Spleen (tissue), 13 donors: ENCODE measurements at places on chromosomes 2 and 18. TPM values are rescaled to one million over a fixed set of nuclear protein-coding genes. Genes with fewer than 3 reads are reported as not detected.

CFAP65 gene
- not detected for polyA plus RNA-seq

AQP12B gene
- polyA plus RNA-seq, result 0.03 TPM

GAL3ST2 gene
- not detected for polyA plus RNA-seq

EFR3B gene
- polyA plus RNA-seq, result 0.22 TPM

CXCR1 gene
- 6.6 TPM for polyA plus RNA-seq

KCNG2 gene
- 0.38 TPM for polyA plus RNA-seq

DNA sequence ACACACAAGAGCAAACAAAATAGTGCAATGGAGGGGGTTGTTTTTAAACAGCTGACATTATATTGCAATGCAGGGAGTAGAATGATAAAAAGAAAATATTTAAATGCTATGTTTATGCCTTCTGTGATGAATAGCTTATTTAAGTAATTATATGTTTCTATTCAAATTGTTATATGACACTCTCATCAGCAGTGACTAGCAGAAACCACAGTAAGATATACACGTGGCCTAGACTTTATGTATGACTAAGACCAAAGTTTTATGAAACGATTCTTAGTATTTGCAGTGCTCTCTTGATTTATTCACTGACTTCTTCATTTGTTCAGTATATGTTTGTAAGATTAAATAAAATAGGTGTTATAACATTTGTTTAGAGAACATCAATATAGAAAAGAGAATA, 26.1 kb upstream of the C1D start:
- DNase-seq, result no peak

DNA sequence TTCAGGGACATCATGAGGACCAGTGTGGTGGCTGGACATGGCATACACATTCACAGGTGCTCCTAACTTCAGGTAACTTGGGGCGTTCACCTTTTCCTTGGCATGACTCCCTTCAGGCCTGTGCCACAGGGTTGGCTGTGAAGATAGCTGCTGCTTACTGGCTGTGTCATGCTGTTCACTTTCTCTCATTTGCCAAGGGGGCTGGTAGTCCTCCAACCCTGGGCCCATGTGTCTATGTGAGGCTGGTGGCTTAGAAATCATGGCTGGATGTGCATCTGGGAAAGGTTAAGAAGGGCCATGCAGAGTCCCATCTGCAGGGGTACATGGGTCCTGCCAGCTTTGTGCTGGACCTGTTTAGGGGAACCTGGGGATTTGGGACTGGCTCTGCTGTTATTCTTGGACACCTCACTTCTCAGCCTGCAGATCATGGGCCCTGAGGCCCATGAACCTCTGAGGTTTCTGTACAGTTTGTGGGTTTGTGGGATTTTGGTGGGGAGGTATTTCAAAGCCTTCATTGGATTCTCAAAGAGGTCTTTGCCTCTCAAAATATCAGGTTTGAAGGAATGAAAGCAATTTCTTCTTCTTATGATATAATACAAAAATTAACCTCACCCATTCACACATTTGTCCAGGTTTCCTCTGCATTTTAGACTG, 62.9 kb downstream of the FHOD3 start:
- DNase-seq, result no peak

GRCh38 chr2:171516793-171517192, 5.5 kb upstream of the CYBRD1 start:
- DNase-seq, result no peak

GRCh38 chr2:216475767-216476166, 22.9 kb upstream of the RPL37A start:
- no peak for DNase-seq

GRCh38 chr2:191846515-191847476, at the start of gene CAVIN2:
Gene CAVIN2 (minus strand): TSS chr2:191847088. CDS start chr2:191846925, 163 bp downstream.
- peak; percentile 76 for DNase-seq

DNA sequence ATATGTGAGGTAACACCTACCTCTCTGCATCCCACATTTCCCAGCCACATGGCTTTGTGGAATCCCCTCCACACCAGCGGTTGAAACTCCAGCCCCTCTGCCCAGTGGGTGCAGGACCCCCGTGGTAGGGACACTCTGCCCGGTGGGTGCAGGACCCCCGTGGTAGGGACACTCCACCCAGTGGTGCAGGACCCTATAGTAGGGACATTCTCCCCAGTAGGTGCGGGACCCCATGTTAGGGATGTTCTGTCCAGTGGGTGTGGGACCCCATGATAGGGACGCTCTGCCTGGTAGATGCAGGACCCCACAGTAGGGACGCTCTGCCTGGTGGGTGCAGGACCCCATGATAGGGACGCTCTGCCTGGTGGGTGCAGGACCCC, 11.5 kb downstream of the COPS9 start:
- DNase-seq, result peak; percentile 43

DNA sequence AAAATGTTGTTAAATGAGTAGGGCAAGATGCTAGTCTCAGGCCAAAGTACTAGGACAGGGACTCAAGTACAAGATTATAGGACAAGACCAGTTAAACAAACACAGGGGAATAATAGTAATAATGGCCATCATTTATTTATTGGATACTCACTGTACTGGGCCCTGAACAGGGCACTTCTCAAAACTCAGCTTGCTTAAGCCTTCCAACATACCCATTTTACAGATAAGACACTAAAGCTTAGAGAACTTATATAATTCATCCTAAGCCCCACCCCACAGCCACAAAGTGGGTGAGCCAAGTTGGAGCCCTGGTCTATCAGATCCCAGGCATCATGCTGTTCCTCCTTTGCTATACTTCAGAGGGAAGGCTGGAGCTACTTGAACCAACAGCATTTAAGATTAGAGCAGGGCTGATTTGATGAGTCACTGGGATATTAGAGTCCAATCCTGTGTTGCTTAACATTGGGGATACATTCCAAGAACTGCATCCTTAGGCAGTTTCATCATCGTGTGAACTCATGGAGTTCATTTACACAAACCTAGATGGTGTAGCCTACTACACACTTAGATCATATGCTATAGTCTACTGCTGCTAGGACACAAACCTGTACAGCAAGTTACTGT, 153.6 kb downstream of the MTCL1 start:
- no peak for DNase-seq

- no peak for DNase-seq
Measured at GRCh38 chr2:239905306-239905705, 119.8 kb downstream of the NDUFA10 start.

DNA sequence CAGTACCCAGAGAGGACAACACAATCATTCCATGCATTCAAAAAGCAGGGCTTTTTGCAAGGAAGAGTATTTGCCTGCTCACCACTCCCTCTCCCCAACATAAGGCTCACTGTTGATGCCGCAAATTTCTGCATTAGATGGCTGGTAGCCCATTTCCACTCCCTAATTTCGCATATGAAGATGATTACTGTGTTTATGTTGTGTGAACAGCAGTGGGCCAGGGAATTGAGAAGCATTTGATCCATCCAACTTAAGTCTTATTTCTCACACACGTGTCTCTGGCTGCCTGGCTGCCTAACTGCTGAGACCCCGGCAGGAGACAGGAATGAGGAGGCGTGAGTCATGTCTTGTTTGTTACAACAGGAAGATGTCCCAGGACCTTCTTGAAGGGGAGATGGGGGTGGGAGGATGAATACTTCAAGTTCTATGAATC, 294.1 kb downstream of the ALK start:
- DNase-seq, result no peak

DNA sequence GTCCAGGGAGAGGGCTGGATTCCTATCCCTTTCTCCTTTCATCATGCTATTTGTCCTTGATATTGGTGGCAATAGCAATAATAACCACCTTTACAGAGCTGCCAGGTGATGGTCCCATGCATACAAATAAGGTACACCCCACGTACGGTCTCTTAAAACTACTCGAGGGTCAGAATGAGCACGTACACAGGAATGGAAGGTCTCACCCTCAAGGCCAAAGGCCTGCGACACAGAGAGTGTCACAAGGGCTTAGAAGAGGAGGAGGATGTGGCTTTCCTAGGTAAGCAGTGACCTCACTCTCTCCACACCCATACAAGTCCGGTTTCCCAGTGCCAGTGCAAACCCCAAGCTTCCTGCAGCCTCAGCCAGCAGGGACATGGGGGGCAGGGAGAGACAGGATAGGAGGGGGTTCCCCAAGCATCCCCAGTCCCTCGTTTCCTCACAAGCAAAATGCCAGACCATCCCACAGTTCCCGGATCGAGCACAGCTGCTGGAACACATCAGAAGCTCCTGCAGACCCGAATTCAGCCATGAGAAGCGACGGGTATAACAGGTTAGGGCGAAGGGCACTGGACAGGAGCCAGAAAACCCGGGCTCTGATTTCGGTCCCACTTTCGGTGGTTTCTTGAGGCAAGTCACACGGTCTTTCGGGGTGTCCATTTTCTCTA, 49.2 kb downstream of the PLB1 start:
- no peak for DNase-seq

DNA sequence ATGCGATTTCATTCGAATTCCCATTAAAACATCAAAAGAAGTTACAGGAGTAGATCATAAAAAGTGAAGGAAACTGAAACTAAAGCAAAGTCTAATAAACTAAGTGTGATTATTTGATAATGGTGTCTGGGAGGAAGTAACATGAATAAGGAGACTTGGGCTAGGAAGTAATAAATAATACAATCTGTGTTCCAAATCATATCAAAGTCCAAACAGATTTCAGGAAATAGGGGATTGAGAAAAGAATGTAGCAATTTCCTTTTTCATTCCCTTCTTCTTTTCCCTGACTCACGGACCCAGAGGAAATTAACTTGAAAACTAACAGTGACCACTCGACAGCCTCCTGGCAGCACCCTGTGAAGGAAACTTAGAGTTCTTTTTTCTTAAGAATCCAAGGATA, 758.4 kb upstream of the GCFC2 start:
- DNase-seq, result no peak

DNA sequence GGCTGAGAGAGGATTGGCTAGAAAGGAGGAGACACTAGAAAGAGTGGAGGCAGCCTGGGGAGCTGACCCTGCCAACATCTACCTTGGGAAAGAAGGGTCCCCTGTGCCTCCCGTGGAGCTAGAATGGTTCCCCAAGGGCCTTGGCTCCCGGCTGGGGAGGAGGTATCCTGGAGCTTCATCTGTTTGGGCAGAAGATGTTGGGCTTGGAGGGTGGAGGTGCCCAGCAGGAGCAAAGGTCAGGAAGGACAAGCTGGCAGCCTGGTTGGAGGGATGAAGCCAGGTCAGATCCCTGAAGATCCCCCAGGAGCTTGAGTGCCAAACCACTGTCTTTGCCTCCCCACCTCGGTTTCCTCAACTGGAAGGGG, 2.9 kb downstream of the ATP6V1B1 start:
- no peak for DNase-seq

- no peak for DNase-seq
Measured at GRCh38 chr18:43161528-43161927, 46.0 kb upstream of the RIT2 start.

GRCh38 chr2:25699216-25699615, 25.8 kb upstream of the DTNB start:
- DNase-seq, result peak; percentile 23
